ENCODE measurements at places on chromosomes 4 and X.

GRCh38 chr4:163482190-163482589 lies 8.6 kb upstream of the TKTL2 start:
- DNase-seq = no peak

GRCh38 chrX:54479136-54480111 lies 16.6 kb downstream of the FGD1 start:
- no peak for DNase-seq

DNA sequence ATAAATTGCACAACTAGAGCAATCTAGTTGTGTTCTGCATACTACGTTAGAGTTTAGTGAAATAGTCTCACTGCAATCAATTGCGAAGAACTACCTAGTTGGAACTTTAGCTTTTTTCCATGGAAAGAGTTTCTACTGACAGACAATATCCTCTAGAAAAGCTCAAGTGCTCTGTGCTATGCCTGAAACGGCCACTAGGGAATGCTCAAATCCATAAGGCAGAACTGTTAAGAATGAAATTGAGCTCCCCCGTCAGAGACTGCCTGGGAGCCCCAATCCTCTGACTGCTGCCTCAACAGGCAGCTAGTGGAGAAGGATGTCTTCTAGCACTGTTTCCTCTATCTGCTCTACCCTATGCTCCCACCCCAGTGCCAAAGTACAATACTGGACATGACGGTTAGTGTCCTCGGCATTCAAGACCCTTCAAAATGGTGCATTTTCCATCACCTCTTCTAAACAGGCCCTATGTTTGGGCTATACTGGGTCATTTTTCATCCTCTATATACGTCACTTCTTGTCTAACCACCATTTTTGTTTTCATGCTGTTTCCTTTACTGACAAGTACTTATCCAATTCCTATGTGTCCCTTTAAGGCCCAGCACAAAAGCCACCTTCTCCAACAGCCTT lies 35.3 kb downstream of the FRMD7 start:
- peak; percentile 57 for DNase-seq

DNA sequence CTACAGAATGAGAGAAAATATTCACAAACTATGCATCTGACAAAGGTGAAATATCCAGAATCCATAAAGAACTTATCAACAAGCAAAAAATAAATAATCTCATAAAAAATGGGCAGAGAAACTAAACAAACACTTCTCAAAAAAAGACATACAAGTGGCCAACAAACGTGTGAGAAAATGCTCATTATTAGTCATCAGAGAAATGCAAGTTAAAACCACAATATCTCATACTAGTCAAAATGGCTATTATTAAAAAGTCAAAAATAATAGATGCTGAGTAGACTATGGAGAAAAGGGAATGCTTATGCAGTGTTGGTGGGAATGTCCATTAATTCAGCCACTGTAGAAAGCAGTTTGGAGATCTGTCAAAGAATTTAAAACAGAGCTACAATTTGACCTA lies 533.3 kb downstream of the TMA16 start:
- DNase-seq = no peak

GRCh38 chr4:6356076-6356560 lies 86.5 kb downstream of the WFS1 start:
- no peak for DNase-seq

DNA sequence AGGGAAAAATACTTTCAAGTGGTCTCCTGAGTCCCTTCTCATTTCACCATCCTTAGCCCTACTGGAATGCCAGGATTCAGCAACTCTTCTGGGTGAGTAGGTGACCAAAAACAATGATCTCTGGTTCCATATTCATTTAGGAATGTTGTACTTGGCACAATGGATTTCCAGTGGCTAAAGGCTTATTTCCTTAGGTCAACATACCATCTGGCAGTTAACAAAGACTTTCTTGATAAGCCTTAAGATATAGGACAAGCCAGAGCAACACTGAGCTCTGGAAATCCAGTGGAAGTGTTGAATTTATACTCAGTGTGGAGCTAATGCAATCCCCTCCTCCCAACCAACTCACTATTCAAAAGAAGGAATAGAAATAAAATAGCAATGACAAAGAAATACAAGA lies 139.4 kb upstream of the EMCN start:
- DNase-seq = no peak

- DNase-seq = no peak
Measured at GRCh38 chrX:44260609-44261008, 82.9 kb downstream of the EFHC2 start.

DNA sequence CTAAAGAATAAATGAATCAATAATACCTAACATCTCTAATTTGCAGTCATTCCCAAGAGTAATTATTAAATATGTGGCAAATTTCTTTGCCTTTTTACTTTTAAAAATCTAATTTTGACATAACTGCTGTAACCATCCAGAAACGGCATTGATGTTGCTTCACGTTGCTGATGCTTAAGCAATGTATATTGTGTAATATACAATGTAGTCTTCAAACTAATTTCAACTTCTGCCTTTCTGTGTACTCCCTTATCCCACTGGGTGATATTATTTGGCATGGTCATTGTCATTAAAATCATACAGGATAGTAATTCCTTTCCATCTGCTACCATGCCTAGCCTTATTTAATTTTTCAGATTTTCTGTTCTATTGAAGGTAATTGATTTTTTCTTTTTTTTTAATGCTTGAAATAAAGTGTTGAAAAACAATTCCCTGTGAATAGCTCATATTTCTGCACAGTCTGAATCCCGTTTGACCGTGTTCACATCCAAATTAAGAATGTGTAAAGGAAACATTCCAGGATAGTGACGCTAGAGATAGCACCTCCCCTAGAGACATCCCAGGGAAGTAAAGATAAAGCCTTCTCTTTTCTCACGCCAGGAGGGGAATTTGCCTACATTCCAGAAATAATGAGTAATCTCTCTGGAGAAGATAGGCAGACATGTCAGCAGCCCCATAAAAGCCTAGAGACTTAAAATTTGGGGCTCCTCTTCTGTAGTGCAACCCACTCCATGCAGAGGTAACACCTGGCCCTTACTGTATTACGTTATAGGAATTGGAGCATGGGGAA lies 8.6 kb downstream of the FAM200B start:
- no peak for DNase-seq

DNA sequence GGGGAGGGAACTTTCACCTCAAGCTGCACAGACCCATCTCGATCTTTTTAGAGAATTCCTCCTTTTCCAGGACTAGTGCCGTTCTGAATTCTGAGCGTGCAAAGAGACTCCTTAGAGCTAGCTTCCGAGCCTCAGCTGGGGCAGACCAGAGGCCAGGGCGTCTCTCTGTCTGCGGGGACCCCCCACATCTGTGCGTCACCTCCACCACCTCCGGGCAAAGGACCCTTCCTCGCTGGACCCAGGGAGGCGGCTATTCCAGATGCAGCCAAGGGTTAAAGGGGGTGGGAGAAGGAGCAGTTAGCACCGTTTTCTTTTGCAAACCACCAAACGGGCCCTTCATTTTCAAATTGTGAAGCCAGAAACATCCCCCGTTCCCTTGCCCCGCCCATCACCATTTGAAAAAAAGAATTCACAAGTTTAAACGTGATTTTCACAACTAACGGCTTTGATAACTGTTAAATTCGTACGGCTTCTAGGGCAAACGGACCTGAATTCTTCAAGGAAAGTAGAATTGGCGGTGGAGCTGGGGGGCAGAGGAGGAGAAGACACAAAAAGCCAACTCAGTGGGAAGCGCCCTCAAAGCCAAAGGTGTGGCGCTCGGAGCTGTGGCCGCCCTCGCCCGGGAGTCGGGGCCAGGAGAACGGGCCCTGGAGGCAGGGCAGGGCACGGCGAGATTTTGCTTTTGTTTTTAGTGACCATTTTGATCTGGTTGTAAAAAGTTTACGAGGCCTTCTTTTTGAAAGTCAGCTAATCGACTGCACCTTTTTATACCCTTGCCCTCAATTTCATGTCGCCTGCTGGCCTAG lies 3.3 kb upstream of the PDGFRA start:
- DNase-seq = no peak

DNA sequence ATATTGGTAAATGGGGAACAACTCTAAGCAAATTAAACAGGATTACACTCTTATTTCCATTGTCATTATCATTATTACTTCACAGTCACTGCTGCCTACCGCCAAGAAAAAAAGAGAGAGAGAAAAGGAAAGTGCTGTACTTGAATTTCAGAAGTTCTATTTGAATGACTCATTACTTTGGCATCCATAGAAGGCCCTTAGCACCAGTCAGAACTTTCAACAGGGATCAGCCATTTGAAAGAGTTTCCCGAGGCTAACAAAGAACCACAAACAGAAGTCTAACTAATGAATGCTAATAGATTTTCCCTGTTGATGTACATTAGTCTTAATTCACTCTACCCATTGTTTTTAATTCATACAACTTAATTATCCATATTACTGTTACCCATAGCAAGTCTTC lies 116.3 kb downstream of the SHROOM4 start:
- no peak for DNase-seq

- no peak for DNase-seq
Measured at GRCh38 chr4:172356016-172356415, 542.8 kb downstream of the GALNTL6 start.

- DNase-seq = no peak
Measured at GRCh38 chr4:90130076-90130475, 2.9 kb downstream of the CCSER1 start.

- DNase-seq = no peak
Measured at GRCh38 chr4:623914-624566, 1.3 kb upstream of the PDE6B start.

DNA sequence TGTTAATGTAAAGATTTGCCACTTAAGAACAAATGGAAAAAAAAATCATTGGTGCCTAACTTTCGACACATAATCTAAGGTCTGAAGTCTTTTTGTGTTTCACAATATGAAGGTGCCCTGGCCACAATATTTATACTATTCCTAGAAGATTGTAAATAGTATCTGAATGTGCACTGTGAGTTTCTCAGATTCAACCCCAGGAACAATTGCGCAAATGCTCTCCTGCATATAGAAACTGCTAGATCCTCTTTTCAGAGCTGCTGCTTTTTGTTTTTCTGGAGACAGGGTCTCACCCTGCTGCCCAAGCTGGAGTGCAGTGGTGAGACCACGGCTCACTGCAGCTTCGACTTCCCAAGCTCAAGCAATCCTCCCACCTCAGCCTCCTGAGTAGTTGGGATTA lies 480.1 kb upstream of the FTHL17 start:
- no peak for DNase-seq

DNA sequence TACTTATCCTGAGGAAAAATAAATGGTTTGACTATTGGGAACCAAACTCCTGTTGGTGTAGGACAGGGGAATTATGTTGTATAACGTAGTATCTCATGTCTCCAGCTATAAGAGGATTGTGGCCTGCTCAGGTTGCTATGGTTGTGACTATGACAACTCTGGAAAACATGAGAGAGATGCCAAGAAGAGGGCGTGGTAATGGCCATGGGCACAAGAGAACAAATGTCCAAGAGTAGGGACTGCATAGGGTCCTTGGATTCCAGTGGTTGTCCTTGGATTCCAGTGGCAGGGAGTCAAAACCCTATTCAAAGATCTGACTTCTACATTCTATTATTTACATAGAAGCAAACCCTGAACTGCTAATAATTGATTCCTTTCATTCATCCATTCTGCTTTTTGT lies 6.8 kb upstream of the MOB1B start:
- DNase-seq = no peak

DNA sequence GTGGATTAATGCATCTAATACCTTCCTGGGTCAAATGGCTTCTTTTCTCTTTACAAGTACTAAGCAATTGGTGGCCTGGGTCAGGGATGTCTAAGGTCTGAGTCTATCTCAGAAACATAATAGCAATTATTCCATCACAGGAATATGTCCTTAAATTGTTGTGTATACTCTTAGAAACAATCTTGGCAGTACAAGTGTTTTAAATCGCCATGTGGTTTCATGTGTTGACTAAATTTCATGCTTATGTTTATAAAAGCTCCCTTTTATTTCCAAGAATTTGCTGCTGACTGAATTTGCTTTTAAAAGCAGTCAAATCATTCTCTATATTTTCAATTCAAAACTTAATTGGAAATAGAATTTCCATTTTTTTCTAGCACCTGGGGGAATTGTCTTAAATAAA lies 125.3 kb upstream of the PACRGL start:
- no peak for DNase-seq

- DNase-seq = no peak
Measured at GRCh38 chrX:85569686-85570085, 190.2 kb upstream of the POF1B start.

DNA sequence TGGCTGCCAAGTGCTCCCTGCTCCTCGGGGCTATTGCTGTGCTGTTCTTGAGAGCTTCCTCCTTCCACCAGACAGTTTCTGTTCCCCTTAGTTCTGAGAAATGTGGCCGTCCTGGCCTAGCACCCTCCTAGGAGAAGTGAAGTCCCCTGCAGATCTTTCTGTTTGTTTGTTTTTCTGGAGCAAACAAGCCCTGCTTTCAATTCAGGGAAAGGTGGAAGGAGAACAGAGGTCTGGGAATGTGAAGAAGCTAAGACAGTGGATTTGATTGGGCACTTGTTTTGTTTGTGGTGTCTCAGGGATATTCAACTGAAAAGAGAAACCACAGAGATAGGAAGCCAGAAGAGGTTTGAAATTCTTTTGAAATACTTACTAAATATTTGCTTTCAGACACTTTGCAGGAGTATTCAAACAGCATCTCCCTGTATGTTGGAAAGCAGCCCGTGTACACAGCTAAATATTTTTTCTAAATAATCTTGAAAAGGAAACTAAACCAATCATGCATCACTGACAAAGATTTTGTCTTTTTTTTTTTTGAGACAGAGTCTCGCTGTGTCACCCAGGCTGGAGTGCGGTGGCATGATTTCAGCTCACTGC lies 36.5 kb upstream of the PPM1K start:
- DNase-seq = peak; percentile 31

GRCh38 chrX:112011376-112011775 lies 71.2 kb downstream of the TRPC5 start:
- DNase-seq = no peak

- no peak for DNase-seq
Measured at GRCh38 chr4:168712316-168712890, 215.6 kb downstream of the PALLD start.

- DNase-seq = no peak
Measured at GRCh38 chr4:42152507-42153504, at the start of gene BEND4. TSS of gene BEND4 (minus strand) at chr4:42152655. CDS start at chr4:42152143, 512 bp downstream.

DNA sequence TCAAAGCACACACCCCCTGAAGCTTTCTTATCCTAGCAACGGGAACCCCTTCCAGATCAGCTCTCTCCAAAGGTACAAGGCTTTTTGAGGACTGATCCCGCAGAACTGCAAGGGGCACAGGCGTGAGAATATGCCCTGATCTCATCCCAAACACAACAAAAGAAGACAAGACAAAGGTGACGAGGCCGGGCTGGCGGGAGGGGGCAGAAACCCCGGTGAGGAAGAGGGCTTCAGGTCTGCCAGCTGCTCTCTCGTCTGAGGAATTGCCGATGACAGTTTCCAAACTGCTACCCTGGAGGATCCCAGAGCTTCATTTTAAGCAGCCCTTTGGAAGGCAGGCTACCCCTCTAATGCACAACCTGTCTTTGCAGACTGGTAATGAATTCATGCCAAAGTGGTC lies 3.4 kb downstream of the HCFC1 start:
- no peak for DNase-seq

All from CD4-positive, alpha-beta T cell treated with Interleukin-4 for 1 hour (primary cell).